Aorta (tissue), 5 donors: ENCODE measurements at places on chromosomes 7 and 10. TPM values are rescaled to one million over a fixed set of nuclear protein-coding genes. Genes with fewer than 3 reads are reported as not detected.

ZNF488 gene
- total RNA-seq: not detected

AKR1C8 gene
- total RNA-seq: 0.30 TPM

ARF5 gene
- 92.9 TPM for total RNA-seq

MOGAT3 gene
- not detected for total RNA-seq

IKZF1 gene
- total RNA-seq: 13.5 TPM

C10orf62 gene
- 0.42 TPM for total RNA-seq

CPN1 gene
- not detected for total RNA-seq

TACC2 gene
- 60.7 TPM for total RNA-seq

ETV1 gene
- total RNA-seq: 6.5 TPM

KLF14 gene
- 0.12 TPM for total RNA-seq

PON2 gene
- 59.4 TPM for total RNA-seq

CREB3L2 gene
- total RNA-seq: 165 TPM

CTAGE15 gene
- 0.99 TPM for total RNA-seq

MCMBP gene
- total RNA-seq: 44.7 TPM

NRCAM gene
- 0.93 TPM for total RNA-seq

EPHB6 gene
- 17.7 TPM for total RNA-seq

- DNase-seq: peak; percentile 89
Observed at GRCh38 chr10:5684971-5685763, 529 bp downstream of the TASOR2 start.

- no peak for DNase-seq
Observed at GRCh38 chr10:122163174-122164022, 107.7 kb upstream of the BTBD16 start.

- no peak for DNase-seq
Observed at GRCh38 chr10:61091531-61091930, 147.5 kb upstream of the RHOBTB1 start.

DNA sequence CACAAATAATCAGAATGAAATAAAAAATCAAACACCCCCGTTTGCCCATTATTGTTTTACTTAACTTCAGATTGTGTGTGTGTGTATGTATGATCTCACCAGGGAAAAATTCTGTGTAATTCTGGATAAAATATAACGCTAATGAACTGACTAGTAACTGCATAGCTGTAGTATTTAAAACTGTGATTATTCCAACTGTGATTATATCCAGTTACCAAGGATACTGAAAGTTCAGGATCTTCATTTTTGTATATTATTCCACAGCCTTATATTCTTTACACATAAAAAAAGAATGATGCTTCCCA is 2.9 kb downstream of the TWIST1 start:
- DNase-seq: no peak

DNA sequence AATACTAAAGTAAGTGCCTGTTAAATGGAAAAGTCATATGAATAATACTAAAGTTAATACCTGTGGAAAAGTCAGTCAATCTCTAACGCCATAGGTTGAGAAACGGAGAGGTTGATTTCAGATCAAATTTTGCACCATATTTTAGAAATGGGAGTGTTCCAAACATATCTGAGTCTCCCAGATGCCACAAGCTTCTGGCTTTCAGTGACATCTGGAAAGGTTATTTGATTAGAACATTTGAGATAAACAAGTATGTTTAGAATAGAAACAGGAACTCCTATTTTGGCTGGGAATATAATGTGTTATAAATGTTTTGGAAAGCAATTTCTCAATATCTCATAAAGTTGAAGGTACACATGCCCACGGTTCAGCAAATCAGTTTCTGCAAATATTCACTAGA is 5.8 kb downstream of the MACC1 start:
- DNase-seq: no peak

DNA sequence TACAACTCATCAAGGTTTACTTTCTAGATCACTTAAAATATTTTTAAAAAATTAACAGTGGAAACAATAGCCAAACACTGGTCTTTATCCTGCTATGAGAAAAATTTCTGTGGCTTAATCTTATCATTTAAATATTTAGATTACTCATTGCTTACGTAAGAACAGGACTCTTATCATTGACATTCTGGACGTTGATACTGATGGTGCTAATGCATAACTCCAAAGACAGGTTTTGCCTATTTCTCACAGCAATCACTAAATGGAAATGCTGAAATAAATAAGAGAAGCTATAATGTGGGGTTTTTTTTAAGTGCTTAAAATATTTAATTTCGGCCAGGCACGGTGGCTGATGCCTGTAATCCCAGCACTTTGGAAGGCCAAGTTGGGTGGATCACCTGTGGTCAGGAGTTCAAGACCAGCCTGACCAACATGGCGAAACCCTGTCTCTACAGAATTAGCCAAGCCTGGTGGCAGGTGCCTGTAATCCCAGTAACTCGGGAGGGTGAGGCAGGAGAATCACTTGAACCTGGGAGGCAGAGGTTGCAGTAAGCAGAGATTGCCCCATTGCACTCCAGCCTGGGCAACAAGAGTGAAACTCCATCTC is 195.0 kb downstream of the HGF start:
- no peak for DNase-seq

DNA sequence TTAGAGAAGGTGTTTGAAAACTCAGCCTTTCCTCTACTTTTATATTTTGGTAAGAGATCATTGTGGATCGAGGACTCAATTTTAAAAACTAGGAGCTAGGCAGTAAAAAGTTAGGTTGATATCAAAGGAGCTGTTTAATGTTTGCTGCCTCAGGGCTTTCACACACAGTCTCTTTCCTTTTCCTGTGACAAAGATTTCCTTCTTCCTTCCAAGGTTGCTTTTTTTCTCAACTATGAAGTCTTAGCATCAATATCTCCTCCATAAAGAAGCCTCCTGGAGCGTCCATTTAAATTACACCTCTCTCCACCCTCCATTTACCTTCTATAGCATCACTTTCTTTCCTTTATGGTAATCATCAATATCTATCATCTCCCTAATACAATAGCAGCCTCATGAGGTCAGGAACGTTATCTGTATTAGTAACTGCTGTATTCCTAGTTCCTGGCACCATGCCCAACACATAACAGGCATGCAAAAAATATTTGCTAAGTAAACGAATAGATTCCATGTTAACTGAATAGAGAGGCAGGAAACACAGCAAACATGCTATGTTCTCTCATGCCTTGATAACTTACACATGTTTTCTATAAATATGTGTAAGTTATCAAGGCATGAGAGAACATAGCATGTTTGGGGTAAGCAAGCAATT is 48.5 kb downstream of the GNAT3 start:
- DNase-seq: no peak

DNA sequence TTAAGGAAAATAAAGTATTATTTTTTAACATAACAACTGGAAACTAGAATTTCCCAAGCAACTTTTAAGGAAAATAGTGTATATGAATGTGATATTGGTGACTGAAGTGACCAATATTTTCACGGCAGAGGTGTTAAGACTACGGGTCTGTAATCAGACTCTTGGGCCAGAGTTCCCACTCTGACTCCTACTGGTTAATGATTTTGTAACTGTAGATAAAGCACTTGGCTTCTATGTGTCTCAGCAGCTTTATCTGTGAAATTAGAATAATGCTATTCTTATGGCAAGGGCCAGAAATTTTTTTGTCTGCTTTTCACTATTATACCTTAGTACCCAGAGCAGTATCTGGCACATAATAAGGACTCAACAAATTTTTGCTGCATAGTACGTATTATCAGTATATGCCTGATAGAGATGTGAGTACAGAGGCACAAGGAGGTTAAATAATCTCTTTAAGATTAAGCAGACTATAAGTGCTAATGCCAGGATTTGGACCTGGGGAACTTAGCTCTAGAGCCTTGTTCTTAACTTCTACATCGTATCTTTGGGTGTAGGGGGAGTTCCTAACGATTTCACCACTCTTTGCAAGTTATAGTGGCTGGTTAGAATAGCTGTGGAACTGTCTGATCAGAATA is 186.1 kb upstream of the SLC26A5 start:
- DNase-seq: no peak

- no peak for DNase-seq
Observed at GRCh38 chr10:103145046-103145445, 48.0 kb downstream of the NT5C2 start.

DNA sequence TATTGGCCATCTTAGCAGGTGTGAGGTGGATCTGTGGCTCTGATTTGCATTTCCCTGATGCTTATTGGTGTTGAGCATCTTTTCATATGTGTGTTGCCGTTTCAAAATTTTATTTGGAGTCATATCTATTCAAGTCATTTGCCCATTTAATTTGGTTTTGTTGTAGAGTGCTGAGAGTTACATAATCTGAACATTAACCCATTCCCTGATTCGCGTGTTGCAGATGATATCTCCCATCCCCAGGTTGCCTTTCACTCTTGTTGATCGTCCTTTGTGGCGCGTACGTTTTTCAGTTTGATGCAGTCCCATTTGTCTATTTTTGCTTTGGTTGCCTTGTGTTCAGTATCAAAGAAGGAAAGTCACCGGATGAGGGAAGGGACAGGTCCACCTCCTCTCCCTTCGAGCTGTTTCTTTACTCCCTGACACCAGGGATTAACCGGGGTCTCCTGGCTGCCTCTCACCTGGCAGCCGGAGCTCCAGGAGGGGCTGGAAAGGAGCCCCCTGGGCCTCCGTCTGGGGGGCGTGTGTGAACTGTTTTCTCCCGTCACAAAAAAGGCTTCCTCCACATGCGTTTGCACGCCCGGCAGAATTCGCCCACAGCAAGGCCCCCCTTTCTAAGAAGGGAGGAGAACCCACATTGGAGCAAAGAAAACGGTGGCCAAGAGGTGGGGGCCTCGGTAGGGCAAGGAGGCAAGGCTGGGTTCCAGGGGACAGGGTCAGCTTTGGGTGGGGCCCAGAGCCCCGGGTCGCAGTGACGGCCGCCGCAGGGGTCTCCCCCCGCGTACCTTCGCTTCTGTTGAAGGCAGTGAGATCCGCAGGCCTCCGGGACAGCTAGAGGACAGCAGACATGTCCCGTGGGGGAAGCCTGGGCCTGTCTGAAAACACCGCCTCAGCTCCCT is 8.3 kb downstream of the MNX1 start:
- no peak for DNase-seq

DNA sequence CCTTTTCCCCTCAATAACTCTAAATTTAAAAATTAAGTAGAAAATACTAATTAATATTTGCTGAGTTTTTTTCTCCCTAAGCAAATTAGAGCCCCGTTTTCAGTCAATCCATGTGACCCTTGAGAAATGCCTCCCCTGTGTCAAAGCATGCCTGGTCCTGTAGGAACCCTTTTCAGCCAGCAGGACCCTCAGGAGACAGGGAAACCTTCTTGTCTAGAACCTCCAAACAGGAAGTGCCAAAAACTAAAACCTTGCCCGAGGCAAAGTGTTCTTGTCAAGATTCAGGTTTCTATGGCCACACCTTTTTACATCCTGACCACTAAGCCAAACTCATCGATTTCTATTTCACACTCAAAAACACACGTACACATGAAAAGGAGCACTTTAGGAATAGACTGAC is 60.1 kb upstream of the NFE2L3 start:
- no peak for DNase-seq

DNA sequence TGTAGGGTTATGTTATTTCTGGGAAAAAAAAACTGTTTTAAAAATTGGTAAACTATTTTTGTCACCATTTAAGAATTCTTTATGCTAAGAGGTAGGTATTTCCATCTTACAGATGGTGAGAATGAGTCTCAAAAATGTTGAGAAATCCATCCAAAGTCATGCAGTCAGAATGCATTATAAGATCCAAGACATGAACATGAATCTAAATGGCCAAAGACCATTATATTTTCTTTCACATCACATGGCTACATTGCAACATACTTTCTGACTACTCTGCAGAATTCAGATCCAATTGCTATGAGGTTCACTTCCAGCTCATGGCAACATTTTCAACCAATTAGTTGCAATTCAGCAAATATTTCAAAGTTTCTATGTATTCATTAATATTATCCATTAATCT is 181.2 kb downstream of the TWIST1 start:
- DNase-seq: no peak

GRCh38 chr7:46932676-46933424 is 649.1 kb downstream of the TNS3 start:
- DNase-seq: no peak

- DNase-seq: no peak
Observed at GRCh38 chr7:154735766-154736165, 267.2 kb downstream of the PAXIP1 start.

- peak; percentile 75 for DNase-seq
Observed at GRCh38 chr10:109977382-109977806, 30.4 kb upstream of the ADD3 start.

GRCh38 chr10:132297526-132297925 is 10.2 kb downstream of the STK32C start:
- DNase-seq: peak; percentile 44

DNA sequence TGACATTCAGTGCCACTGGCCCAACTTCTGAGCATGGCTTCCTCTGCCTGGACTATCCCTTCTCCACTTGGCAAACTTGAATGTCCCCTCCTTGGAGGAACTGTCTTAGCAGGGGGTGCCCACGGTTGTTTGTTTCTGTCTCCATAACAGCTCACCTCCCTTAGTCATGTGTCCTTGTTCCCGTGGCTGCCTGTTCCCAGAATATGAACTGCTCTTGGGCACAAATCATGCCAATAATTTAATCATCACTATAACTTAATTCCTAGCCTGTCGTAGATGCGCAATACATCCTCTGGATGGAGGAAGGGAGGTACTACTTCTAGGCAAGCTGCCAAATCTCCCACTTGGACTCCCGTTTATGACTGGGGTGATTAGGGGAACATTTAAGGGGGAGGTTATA is 173.1 kb downstream of the MYOF start:
- no peak for DNase-seq

DNA sequence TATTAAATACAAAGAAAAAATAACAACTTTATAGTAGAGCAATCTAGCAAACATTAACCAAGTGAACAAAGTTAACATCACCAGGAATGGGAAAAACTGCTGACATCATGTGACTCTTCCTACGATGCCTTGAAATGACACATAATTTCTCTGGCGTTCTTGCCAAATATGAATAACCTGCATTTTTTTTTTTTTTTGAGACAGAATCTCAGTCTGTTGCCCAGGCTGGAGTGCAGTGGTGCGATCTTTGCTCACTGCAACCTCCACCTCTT is 126.5 kb upstream of the VKORC1L1 start:
- DNase-seq: no peak

DNA sequence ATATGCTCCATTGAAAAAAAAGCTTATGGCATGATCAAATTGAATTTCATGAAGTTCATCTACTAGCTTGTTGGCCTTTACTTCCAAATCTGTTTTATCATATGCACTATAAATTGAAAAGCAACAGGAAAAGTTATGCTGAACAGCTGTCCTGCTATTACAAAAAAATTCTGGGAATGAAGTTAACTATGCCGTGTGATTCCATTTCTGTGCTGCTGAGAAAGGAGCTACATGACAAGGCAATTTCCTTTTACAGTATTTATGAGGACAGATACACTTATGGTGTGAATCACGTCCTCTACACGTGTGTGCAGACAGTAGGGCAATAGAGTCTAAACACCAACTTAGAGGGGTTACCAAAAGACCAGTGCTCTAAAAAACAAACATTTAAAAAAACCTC is 426.5 kb upstream of the AKR1E2 start:
- DNase-seq: no peak

GRCh38 chr10:66398669-66399068 is 527.2 kb upstream of the LRRTM3 start:
- DNase-seq: no peak

DNA sequence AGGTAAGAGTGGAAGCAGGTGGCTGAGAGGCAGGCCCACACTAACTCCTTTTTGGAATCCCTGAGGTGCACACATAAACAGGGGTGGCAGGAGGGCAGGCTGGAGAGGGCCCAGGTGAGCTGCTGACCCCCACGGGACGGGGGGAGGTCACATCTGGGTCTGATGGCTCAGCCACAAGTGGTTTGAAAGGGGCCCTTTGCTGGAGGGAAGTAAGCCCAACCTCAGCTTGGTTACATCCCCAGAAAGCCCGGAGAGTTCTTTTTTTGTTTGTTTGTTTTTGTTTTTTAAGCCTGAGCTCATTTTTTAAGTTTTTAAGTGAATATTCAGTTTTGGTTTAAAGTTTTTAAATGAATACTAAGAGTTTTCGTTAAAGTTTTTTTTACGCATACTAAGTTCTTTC is 72.8 kb upstream of the CUX1 start:
- DNase-seq: no peak
